AG08395 (cell line): ENCODE measurements at places on chromosomes 13 and 19.
A peak's percentile ranks its signal among the peaks of the same experiment; 100 is the strongest.

- no peak for DNase-seq
Observed at GRCh38 chr13:106041445-106041844, 494.0 kb downstream of the EFNB2 start.

GRCh38 chr19:53965091-53965490 lies 2.4 kb downstream of the CACNG8 start:
- DNase-seq: no peak

DNA sequence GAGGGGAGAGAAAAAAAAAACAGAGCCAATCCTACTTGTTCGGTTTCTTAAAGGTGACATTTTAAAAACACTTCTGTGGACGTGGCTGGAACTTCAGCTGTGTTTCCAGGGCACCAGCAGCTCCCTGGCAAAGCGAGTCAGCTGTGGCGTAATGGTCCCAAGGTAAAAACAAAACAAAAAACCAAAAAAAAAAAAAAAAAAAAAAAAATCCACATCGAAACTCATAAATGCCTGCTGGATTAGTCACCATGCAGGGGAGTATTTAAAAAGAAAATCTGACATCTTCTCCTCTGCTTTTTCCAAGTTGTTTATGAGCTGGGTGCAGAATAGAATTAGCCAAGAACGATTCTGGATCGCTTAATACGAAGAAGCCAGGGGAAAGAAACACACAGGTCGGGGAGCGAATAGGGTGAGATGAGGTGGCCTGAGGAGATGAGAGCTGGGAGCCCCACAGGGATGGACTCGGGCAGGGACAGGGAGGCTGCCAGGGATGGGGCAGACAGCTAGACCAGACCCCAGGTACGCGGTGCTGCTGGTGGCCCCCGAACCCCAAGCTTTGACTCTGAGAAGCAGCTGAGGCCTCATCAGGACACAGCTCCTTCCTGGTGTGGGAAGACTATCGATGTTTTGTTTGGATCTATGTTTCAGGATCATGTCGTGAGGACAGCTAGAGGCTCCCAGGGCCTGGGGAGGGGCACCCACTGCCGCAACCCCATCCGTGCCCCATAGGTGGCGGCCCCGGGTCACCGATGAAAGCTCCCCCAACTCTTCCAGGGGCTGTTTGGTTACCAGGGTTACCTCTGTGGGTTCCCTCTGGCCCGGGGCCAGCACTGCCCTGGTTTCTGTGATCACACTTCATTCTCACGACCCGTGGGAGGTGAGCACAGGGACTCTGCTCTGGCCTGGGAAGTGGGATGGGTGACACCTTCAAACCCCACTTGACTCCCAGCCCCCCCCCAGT lies 3.1 kb upstream of the CTXN1 start:
- peak; percentile 72 for DNase-seq

GRCh38 chr13:37274569-37275497 lies 169.4 kb upstream of the CSNK1A1L start:
- DNase-seq: no peak

GRCh38 chr13:72384879-72385278 lies 342.6 kb downstream of the MZT1 start:
- peak; percentile 31 for DNase-seq
